Esophagus mucosa (tissue), 1 donor: ENCODE measurements at places on chromosomes 6 and 20. TPM values are rescaled to one million over a fixed set of nuclear protein-coding genes. Genes with fewer than 3 reads are reported as not detected.

GRCh38 chr20:12570371-12570770, 438.4 kb upstream of the SPTLC3 start:
- no peak for ATAC-seq

DNA sequence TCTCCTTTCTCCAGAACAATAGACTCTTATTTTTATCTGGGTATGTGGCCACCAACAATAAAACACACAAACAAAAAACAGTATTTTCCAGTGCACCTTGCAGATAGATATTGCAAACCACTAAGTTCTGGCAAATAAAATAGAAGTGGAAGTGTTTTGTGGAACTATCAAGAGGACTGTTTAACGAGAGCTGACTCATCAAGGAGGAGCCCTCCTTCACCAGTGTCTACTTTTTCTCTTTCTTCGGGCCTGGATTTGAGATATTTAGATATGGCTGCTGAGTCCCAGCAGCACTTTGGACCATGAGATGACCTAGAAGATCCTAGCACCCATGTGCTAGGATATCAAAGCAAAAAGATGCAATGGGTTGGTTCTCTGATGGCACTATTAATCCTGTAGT, 154.7 kb downstream of the AIG1 start:
- no peak for ATAC-seq

Gene RRAGD
- 40.4 TPM for total RNA-seq

GRCh38 chr20:51560550-51561307, 18.2 kb upstream of the NFATC2 start:
- ATAC-seq = no peak

DNA sequence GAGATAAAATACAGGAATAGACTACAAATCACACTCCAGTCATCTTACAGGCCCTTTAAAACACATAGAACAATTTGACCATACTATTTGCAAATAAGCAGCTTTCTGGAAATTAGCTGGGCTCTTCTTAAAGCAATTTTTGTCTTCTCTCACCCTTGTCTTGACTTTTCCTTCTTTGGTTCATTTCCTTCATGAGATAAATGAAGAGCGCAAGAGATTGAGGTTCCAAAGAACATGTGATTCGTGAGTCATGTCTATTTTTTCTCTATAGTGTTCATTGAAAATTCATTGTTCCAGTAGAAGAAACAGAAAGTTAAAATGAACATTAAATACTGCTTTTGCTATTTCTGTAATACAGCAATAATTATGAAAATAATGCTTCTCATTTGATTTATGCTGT, 33.9 kb downstream of the PRDM1 start:
- no peak for ATAC-seq

DNA sequence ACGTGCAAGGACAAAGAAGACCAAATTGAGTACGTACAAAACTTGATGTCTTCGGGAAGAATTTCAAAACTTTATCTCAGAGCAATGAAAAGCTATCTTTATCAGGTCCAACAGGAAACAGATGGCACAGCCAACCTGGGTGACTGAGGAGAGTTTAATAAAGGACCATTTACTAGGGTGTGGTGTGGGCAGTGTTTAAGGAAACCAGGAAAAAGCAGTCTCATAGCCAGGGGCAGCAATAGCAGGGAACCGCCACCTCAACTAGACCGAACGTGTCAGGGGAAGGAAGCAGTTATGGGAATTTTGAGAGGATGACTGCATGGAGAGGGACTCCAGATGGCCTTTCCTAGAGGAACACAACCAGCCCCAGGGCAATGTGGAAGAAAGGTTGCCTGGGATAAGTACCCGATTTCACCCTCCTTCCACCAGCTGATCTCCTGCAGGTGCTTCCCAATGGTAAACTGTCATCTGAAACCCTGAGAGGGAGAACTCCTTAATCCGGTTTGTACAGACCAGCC, 15.2 kb upstream of the TAAR5 start:
- no peak for ATAC-seq

GRCh38 chr6:151499551-151499950, 5.7 kb downstream of the CCDC170 start:
- no peak for ATAC-seq
